ENCODE measurements at places on chromosomes 1 and 21.

- DNase-seq, result no peak
Measured at GRCh38 chr1:6014130-6014999, 22.1 kb upstream of the NPHP4 start.

GRCh38 chr1:12124693-12125421 lies 41.9 kb upstream of the TNFRSF1B start:
- peak; percentile 61 for DNase-seq

GRCh38 chr1:26315874-26316850 lies 1.6 kb upstream of the CD52 start:
- no peak for DNase-seq

DNA sequence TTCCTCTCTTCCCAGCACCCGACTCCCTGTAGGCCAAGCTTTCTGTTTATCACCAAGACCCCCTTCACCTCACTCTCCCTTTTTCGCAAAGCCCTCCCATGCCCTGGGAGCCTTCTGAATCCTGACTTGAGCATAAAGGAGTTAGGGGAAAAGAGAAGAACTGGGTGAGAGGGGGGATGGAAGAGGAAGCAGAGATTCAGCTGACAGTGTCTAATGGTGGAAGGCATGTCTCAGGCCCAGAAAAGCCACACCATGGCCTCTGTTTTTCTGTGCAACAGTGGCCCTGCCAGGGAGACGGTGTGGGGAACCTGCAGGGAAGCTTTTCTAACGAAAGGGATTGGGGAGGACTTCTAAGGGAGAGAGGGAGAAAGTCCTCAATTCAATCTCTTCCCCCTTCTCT lies 32.9 kb upstream of the SLC30A1 start:
- DNase-seq, result no peak

GRCh38 chr1:57384284-57384683 lies 39.6 kb downstream of the DAB1 start:
- no peak for DNase-seq

DNA sequence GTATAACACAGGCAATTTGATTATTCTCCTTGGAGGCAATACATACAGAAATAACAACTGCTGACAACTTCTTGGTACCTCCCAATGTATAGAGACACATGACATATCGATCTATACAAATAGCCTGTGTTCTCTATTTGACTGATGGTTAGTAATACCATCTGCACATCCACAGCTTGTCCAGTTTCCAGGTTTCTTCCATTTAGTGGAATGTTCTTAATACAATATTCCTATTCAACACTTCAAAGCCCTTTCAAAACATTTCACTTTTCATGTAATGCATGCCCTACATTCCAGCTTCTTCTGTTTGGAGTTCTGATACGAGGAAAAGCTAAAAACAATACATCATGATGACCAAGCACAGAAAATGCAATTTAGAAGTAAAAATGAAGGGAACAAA lies 37.0 kb upstream of the GORAB start:
- DNase-seq, result no peak

GRCh38 chr1:168100315-168101002 lies 36.3 kb downstream of the GPR161 start:
- no peak for DNase-seq
